ENCODE measurements at places on chromosomes 1 and 21. TPM values are rescaled to one million over a fixed set of nuclear protein-coding genes. Genes with fewer than 3 reads are reported as not detected.

DNA sequence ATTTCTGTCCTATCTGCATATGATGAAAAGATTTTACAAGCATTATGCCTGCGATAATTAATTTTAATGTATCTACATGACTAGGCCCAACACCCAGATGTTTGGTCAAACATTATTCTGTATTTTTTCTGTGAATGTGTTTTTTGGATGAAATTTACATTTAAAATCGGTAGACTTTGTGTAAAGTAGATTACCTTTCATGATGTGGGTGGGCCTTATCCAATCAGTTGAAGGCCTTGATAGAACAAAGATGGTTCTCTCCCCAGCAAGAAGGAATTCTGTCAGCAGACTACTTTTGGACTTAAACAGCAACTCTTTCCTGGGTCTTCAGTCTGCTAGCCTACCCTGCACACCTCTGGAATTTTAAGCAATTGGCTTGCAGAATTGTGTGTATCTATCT is 844.0 kb downstream of the BRINP3 start:
- DNase-seq: no peak

DNA sequence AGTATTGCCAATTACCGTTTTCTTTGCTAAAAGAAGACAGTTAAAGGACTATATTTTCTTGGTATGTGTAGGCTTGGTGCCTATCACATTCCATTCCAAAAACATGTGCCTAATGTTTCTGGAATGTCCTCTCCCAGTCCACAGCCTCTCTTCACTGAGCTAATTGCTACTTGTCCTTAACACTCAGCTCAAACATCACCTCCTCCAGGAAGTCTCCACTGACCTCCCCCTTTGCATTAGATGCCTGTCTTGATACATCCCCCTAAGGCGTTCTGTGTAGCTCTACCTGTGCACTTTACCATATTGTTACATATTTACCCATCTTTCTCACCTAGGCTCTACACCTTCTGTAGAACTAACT is 195.6 kb upstream of the CAMK1G start:
- DNase-seq: peak; percentile 46

- no peak for DNase-seq
Measured at GRCh38 chr1:244439391-244440032, 12.2 kb downstream of the ADSS2 start.

- peak; percentile 42 for DNase-seq
Measured at GRCh38 chr1:11961230-11961629, 19.0 kb upstream of the MFN2 start.

DNA sequence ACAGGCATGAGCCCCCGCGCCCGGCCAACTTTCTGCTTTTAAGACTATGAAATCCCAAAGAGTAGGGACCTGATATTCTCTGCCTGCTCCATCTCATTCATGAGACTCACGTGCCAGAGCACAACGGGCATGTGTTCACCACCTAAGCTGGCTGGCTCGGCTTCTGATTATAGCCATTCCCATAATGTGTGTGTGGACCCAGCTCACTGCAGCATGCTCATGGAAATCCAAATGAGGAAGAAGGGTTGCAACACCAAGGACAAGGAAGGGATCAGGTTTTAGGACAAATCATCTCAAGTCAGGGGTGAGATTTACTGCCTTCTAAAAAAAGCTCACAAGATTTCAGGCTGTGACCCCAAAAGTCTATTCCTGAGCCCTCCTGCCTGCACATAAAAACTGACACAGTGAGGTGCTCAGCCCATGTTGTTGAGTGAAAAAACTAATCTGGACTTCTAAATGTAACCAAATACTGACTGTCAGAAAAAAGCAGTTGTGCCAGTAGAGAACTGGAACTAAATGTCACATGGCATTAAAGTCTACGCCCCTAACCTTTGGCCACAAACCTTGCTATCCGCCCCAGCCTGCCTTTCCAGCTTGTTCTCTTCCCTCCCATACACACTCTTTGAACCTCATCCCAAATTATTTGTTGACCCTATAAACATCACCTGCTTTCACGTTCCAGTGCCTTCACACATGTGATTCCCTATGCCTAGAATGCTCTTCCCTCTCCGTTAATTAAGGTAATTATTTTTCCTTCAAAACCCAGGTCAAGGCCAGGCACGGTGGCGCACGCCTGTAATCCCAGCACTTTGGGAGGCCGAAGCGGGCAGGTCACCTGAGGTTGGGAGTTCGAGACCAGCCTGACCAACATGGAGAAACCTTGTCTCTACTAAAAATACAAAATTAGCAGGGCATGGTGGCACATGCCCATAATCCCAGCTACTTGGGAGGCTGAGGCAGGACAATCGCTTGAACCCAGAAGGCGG is 9.1 kb upstream of the COA7 start:
- no peak for DNase-seq

DNA sequence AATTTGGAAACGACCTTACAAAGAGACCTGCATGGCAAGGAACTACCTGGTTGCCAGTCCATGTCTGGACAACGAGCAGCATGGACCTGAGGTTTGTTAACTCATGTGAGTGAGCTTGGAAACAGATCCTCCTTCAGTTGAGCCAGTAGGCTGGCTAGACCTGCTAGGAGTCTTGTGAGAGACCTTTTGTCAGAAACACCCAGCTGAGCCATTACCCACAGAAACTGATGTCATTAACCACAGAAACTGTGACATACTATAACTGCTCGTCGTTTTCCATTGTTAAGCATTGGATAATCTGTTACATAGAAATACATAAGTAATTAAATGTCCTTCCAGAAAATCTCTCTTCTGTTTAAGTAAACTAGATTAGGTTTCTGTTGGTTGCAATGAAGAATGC is 211.1 kb upstream of the C21orf91 start:
- no peak for DNase-seq

OLFML2B gene
- 20.3 TPM for total RNA-seq

DNA sequence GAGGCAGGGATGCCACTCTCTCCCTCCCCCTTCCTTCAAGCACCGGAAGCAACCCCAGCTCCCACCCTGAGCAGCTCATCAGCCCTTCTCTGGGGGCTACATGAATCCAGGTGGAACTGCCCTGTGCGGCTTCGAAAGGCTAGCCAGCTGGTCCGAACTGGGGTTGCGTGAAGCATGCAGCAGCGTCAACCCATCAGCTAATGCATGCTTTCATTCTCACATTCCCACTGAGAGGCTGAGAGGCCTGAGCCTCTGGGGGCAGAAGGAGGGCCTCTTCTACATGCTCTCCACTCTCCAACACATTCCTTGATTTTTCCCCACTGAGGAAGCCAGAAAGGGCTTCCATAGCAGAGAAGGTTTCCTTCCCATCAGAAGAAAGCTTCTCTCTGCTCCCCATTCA is 5.6 kb downstream of the RXRG start:
- no peak for DNase-seq

DNA sequence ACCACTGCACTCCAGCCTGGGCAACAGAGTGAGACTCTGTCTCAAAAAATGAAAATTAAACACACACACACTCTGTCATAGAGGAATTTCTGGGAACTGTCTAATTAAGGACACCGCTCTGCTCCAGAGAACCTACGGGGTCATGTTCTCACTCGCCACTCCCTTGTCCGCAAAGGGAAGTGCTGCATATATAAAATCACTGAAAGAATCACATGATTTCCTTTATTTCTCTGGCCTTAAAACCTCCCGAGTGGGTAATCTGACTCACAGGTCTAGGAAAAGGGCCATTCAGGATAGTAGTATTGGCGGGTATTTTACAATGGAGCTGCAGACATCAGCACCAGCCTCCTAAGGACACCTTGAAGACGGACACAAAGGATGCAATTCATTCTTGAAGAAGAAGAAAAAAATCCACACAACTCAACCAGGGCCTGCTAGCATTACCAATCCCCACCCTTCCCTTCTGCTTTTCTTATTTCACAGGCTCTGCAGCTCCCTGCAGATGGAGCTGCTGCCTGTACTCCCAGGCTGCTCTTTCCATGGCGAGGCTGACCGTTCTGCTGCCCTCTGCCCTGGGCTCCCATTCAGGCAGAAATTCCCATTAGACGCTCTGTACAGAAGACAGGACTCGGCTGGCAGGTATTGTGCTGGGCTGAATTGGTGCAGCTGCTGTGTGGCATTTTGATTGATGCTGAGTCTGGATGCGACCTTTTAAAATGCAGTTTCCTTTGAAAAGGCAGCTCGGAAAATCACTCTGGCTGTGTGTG is 53.3 kb upstream of the FAM89A start:
- DNase-seq: peak; percentile 41

DNA sequence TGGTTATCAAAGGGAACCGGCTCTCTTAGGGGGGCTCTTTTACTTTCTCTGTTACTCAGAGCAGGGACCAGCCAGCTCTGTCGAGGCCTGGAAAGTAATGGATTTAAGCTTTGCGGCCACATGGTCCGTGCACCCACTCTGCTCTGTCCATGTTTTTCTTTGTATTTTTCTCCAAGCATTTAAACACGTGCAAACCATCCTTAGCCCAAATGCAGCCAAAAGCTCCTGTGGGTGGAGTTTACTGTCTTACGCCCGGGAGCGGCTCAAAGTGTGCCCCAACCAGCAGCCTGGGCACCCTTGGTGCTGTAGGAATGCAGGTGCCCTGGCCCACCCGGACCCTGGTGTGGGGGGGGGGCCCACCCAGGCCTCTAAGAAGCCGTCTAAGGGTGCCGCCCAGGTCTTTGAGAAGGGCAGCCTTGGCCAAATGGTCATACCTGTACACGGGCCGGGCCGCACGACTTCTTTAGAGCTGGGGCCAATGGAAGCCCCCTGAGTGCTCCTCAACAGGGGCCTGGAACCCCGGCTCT is 29.2 kb upstream of the POFUT2 start:
- no peak for DNase-seq

- DNase-seq: no peak
Measured at GRCh38 chr1:42432714-42433113, 23.1 kb downstream of the ZMYND12 start.

- no peak for DNase-seq
Measured at GRCh38 chr1:100308777-100309176, 42.8 kb downstream of the RTCA start.

- no peak for DNase-seq
Measured at GRCh38 chr1:25971811-25972180, 26.1 kb downstream of the PAFAH2 start.

FCGR3A gene
- total RNA-seq: not detected

DNA sequence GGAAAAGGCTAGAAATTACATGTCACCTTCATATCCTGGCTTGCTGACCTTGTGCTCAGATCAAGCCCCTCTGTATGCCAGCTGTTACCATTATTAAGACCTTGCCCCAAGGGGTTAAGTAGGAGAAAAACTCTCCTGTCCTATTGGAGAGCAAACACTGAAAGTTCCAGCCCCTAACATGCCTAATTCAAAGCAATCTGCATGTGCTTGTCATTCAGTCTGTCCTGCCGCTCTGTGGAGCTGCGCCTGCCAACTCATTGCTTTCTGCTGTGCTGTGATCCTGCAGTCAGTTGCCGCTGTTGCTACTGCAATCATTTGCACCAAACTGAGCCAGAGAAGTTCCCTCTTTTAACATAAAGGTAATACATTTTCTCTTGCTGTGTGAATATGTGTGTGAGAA is 113.4 kb downstream of the DISP1 start:
- peak; percentile 72 for DNase-seq

TSEN15 gene
- total RNA-seq: 45.8 TPM

- DNase-seq: no peak
Measured at GRCh38 chr1:113326976-113327375, 63.3 kb upstream of the MAGI3 start.

DNA sequence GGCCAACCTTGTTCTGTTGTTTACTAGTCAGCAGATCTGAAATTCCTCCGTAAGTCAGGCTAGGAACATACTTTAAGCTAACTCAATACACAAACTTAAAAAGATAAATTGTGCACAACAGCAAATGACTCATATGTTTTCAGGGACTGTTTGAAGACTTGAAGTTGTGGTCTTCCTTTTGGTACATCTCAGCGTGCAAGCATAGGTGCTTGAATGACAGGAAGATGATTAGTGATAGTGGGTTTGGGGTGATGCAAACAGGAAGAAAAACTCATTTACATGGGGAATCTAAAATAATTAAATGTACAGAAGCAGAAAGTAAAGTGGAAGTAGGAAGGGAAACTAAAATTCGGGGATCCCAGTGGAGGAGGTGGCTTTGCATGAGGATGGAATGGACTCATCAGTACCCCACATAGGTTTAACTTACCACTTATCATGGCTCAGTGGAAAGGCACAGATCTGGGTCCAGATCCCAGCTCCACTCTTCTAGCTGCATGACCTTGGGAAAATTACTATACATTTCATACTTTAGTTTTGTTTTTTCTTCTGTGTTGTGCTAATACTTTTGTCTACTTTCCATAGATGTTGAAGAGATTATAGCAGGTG is 122.3 kb downstream of the XCL2 start:
- DNase-seq: no peak
